AG09309 (cell line): ENCODE measurements at places on chromosomes 7 and 10.

- no peak for DNase-seq
Measured at GRCh38 chr7:70585071-70585470, 546.9 kb upstream of the GALNT17 start.

GRCh38 chr10:80539421-80540031 lies 1.8 kb downstream of the SH2D4B start:
- no peak for DNase-seq

GRCh38 chr10:78914502-78915189 lies 154.1 kb upstream of the ZMIZ1 start:
- DNase-seq: no peak

GRCh38 chr7:150413640-150414081 lies 34.5 kb downstream of the ZNF775 start:
- no peak for DNase-seq

DNA sequence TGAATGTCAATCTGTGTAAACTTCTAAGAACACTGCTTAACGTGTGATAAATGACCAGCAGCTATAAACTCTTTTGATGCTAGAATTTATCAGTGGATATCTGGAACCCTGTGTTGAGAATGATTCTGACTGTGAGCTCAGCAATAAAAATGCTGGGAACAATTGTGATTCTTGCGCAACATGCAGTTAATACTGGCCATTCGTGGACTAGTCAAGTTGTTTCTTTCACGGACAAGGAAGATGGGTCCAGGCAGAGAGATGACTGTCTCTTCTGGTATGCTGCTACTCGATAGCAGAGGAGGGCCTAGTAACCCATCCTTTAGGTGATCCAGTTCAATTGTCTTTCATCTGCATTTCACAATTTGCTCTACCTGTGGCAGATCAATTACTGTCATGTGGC lies 394.8 kb upstream of the IGFBP3 start:
- DNase-seq: peak; percentile 57

GRCh38 chr10:129942936-129943715 lies 20.9 kb downstream of the EBF3 start:
- no peak for DNase-seq
